Prostate gland (tissue), 2 donors: ENCODE measurements at places on chromosomes 2 and 18.
A peak's percentile ranks its signal among the peaks of the same experiment; 100 is the strongest.

DNA sequence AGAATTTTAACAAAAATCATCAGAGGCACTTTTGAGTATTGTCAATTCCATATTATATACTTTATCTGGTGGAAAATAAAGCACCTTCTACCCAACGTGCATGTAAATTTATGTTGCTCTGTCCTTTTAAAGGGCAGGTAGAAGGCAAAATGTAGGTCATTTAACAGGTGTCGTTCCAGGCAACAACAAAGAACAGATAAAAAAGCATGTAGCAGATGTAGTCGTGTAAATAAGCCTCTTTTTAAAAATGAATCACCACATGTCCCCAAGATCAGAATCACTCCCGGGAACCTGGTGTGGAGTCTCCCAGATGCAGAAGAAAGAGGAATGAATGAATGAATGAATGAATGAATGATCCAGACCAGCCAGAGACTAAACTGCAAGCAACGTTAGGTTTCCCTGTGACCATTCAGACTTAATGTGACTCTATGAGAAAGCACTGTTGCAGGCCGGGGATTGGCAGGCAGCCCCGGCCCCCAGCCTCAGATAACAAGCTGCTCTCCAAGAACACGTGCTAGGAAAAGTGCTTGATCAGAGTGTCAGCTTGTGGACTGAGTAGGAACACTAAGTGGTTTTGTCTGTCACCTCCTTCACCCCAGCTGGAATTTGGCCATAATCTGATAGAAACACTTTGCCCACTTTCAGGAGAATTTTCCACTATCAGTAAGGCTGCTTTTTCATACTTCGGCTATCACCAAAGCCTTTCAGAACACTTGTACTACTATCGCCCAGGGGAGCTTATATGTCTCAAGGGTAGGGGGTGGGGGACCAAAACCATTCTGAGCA is 100.6 kb downstream of the CDK15 start:
- no peak for DNase-seq

- no peak for DNase-seq
Observed at GRCh38 chr2:181036848-181037603, 56.6 kb downstream of the UBE2E3 start.

DNA sequence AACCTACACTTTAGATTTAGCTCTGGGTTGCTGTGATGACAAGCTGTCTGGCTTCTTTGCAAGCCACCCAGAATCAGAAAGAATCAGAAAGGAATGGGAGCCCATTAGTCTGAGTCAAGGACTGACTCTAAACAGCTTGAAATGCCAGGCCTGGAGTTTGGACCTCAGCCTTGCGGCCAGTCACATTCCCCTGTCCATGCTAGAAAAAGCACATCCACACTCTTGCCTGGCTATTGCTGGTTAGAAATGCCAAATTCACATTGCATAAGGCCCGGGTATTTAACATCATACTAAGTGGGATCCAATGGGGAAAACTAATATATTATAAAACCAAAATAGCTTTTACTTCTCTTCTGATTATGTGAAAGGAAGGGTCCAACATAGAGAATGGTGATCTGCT is 756.8 kb upstream of the KLHL29 start:
- no peak for DNase-seq

DNA sequence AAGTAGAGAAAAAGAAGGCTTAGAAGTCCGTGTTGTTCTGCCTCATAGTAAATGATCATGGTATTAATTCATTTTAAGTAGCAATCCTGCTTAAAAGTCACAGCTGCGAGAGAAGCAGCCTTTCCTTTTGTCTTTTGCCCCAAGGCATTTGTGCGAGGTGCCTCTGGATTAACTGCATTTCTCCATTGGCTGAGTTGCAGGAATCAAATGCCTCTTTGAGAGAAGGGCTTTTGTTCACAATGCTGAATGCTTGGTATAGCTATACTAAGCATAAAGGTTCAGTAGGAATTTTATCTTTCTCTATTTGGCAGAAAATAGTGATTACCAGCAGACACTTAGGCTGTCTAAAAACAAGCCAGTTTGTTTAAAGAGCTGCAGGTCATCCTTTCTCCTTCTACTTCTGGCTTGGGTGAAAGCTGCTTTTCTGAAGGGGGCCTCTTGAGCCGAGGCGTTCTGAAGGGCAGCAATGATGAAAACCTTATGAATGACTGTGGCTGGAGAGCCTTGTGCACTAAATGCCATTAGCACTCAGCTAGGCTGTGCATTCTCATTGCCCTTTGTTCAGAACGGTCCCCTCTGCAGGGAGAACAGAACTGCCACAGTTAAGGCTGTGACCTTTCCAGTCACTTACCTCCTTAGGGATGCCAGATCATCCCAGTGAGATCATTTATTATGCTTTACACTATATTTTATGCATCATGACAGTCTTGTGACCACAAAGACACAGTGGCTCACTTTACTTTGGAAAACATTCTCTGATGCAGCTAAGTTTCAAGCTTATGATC is 68.8 kb upstream of the TMEM87B start:
- no peak for DNase-seq

DNA sequence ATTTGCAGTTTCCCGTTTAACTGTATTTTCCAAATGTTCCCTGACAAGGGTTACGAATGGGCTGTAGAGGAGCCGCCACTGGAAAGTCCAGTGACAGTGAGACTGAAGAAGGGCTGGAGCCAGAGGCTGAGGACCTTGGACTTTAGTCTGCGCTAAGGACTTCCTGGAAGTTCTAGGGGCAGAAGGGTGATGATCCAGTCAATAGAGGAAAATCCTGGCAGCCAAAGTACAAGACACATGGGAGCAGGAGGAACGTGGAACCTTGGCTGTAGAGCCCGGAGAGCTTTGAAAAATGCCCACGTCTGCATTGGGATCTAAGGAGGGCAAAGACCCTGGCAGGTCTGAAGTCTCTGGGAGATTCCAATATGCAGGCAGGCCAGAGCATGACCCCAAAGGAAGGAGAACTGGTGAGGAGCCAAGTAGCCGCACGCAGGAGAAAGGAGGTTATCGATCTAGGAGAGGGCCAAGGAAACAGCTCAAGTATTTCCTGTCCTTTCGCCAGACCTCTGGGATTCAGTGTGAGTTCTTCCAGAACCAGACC is 28.5 kb downstream of the MBP start:
- DNase-seq = no peak

DNA sequence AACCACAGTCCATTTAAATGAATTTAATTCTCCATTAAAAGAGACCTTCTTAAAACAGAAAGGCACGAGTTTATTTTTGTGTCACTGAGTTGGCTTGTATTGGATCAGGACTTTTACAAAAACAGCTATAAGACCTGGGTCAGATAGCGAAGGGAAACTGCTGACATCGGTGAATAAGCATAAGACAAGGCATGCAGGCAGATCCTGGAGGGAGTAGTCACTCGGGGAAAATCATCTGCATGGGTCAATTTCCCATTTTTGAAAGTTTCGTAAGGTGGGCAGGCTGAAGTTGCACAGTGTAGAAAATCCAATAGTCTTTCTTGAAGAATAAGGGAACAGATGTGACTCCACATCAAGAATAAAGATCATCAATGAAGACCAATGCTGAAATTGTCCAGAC is 12.9 kb downstream of the IL36B start:
- no peak for DNase-seq

GRCh38 chr2:231348704-231349373 is 46.7 kb upstream of the B3GNT7 start:
- no peak for DNase-seq

- DNase-seq = no peak
Observed at GRCh38 chr18:79629249-79629558, 50.4 kb upstream of the CTDP1 start.

DNA sequence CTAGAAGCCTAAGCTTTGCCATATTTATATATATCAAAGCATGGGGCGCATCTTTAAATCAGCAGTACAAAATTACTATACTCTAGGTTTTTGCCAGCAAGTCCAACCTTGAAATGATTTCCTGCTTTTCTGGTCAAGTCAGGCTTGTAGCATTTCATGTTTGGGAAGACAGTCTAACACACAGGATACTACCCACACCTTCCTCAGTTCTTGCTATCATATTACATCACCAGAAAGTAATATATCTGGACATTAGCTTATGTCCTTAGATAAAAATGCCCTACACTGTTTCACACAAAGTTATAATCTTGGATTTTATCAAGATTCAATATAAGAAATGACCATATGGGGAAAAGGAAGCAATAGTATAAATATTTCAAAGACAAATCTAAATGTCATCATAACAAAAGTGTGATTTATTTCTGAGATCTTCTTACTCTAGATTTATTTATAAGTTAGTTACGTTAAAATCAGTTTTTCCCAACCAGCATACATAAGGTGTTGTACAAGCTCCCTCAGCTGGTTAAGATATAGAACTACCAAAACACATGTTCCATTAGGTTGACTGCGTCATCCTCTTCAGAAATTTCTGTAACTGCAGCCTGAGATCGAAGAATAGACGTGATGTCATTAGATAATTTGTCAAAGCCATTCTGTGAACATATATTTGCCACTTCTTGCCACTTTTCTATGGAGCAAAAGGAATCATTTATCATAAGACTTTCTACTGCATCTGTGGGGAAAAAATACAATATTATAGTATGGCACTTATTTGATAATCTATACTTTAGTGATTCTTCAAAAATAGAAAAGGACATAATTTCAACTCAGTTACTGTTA is 56.6 kb downstream of the CLHC1 start:
- DNase-seq = no peak

- no peak for DNase-seq
Observed at GRCh38 chr2:207766041-207766551, 3.6 kb downstream of the FZD5 start.

DNA sequence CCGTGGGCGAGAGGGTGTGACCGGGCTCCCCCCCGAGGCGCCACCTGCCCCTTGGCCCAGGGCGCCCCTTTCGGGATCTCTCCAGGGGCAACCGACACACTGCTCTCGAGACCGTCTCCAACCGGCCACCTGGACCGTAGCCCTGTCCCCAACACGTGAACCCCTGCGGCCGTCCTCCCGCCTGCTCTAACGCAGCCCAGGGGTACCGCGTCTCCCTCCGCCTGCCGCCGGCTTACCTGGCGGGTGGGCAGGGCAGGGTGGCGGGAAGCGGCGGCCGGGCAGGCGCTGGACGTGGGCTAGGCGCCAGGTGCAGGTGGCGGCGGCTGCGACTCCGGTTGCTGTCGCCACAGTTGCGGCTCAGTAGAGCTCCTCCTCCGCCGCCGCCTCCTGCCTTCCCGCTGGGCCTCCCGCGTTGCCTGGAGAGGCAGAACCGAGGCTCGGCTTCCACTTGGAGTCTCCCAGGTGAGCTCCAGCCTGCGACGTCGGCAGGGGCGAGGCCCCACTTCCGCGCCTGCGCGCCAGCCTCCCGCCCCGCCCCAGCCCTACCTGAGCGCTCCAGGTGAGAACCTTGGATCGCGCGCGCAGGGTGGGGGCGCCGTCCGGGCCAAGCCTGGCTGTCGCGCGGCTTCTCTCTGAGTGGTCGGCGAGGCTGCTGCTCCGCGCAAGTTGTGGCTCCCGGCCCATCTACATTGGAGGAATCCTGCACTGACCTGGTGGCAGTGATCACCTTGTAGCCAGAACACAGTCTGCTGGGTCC is at the start of gene GALNT3:
TSS of gene GALNT3 (minus strand) at position 469 of the 757 bp plus-strand sequence. CDS start 23,547 bp downstream, outside the sequence.
- peak; percentile 92 for DNase-seq

DNA sequence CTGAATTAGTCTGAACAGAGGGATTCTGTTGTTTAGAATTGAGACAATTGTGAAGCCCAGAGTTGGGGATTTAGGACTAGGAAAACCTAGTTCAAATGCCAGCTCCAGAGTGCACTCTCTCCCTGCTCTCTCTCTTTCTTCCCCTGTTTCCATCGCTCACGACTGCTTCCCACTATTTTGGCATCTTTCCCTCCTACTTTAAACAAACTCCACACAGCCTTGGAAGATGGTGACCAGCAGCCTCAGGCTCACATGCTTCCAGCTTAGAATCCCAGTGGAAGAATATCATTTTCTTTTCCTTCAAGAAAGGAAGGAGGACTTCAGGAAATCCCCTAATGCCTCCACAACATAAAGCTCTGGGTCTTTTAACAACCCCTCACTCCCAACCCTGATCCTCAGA is 6.1 kb upstream of the DNMT3A start:
- DNase-seq = no peak

DNA sequence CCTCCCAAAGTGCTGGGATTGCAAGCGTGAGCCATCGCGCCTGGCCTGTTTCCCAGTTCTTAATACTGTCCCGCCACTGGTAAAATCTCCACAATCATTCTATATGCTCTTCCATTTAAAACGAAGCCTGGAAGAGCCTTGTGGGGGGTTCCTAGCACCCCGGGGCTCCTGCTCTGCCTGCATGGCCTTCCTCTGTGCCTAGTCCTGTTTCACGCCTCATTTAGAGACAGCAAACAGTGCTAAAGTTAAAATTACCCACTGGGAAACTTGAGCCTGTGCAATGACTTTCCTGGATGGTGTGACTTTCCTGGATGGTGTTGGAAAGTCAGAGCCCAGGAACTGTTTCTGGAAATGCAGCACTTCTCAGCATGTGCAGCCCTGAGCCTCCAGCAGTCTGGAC is 55.0 kb downstream of the INPP5D start:
- DNase-seq = no peak

- DNase-seq = peak; percentile 30
Observed at GRCh38 chr18:36296650-36297416, 680 bp upstream of the FHOD3 start.

GRCh38 chr2:74007711-74008110 is 23.0 kb downstream of the TET3 start:
- no peak for DNase-seq

DNA sequence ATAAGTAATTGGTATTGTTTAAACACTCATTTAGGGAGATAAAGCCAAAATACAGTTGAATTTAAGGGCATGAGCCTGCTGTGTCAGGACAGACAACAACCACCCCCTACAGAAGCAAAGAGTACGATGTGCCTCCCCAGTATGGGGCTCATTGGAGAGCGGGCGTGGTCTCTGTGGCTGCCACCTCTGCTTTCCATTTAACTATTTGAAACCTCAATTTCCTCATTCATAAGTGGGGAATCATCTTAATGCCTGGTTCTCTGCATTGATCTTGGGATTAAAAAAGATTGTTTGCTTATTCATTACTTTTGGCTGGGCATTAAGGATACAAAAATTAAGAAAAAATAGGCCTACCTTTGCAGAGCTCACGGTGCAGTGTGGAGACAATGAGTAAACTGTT is 21.4 kb downstream of the KCNS3 start:
- no peak for DNase-seq

- no peak for DNase-seq
Observed at GRCh38 chr18:75053028-75053629, 155.8 kb downstream of the PTGR3 start.

DNA sequence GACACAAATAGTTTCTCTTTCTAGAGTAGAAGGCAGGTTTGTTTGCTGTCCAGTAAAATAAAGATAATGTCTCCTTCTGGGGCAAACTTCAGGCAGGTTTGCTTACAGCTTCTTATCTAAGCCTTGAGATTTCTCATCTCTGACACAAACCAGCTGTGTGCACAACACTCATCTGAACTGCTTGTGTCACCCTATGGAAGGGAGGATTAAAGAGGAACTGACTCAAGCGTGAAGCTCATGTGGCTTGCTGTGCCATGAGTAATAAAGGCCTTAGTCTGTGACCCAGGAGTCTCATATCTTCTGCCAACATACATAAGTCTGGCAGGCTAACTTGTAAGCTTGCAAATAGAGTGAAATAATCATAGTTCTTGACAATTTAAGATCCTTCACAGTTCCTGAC is 24.2 kb upstream of the CPO start:
- DNase-seq = no peak

GRCh38 chr2:85744741-85745601 is 8.8 kb upstream of the ATOH8 start:
- no peak for DNase-seq

- DNase-seq = no peak
Observed at GRCh38 chr2:88481691-88482336, 29.3 kb upstream of the FOXI3 start.

- no peak for DNase-seq
Observed at GRCh38 chr2:113111823-113112287, 15.5 kb upstream of the IL1RN start.

GRCh38 chr2:192030289-192030688 is 164.4 kb downstream of the TMEFF2 start:
- no peak for DNase-seq
